ENCODE measurements at places on chromosomes 6 and 20. TPM values are rescaled to one million over a fixed set of nuclear protein-coding genes. Genes with fewer than 3 reads are reported as not detected.

DNA sequence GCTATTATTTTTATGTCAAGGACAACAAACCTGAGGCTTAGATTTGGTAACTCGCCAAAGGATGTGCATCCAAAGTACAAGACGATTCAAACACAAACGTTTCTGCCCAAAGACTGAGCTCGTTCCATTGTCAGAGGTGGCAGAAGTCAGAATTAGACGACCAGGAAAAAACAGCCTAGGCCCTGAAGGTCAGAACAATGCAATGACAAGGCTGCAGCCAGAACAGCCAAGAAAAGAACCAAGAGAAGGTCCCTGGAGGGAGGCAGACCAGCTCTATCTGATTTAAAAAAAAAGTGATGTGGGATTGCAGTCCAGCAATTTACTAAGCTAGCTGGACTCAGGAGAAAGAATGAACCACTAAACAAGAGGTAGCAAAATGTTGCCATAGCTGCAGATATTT is 54.2 kb downstream of the NCOA7 start:
- no peaks in the 10 kb centered on the region for H3K4me1 ChIP-seq
- no peak overlapping the region for H3K27ac ChIP-seq
- no peak overlapping the region for H3K4me3 ChIP-seq
- no peak for DNase-seq

- no peaks in the 10 kb centered on the region for H3K36me3 ChIP-seq
- peaks cover 15% of the 10 kb centered on the region for H3K4me1 ChIP-seq
- DNase-seq = no peak
- no peak overlapping the region for H3K4me3 ChIP-seq
- no peaks in the 10 kb centered on the region for H3K27me3 ChIP-seq
Measured at GRCh38 chr6:43395776-43396175, 26.3 kb upstream of the ZNF318 start.

- H3K36me3 ChIP-seq = no peaks in the 10 kb centered on the region
- H3K27ac ChIP-seq = no peak overlapping the region
- no peaks in the 10 kb centered on the region for H3K27me3 ChIP-seq
- no peak overlapping the region for H3K4me3 ChIP-seq
- no peak for DNase-seq
- H3K4me1 ChIP-seq = no peaks in the 10 kb centered on the region
Measured at GRCh38 chr20:21266191-21266536, 37.0 kb upstream of the XRN2 start.

- no peak overlapping the region for H3K27ac ChIP-seq
- no peaks in the 10 kb centered on the region for H3K27me3 ChIP-seq
- H3K4me3 ChIP-seq = no peak overlapping the region
- peaks cover 10% of the 10 kb centered on the region for H3K4me1 ChIP-seq
Measured at GRCh38 chr6:158017621-158018040, 36.0 kb downstream of the SYNJ2 start.

The PTK6 gene
- total RNA-seq = 0.19 TPM

- no peaks in the 10 kb centered on the region for H3K27me3 ChIP-seq
- DNase-seq = no peak
- no peaks in the 10 kb centered on the region for H3K36me3 ChIP-seq
- H3K4me3 ChIP-seq = no peak overlapping the region
- no peaks in the 10 kb centered on the region for H3K4me1 ChIP-seq
Measured at GRCh38 chr6:76166874-76167273, 94.4 kb upstream of the IMPG1 start.

The SLC2A10 gene
- not detected for total RNA-seq

DNA sequence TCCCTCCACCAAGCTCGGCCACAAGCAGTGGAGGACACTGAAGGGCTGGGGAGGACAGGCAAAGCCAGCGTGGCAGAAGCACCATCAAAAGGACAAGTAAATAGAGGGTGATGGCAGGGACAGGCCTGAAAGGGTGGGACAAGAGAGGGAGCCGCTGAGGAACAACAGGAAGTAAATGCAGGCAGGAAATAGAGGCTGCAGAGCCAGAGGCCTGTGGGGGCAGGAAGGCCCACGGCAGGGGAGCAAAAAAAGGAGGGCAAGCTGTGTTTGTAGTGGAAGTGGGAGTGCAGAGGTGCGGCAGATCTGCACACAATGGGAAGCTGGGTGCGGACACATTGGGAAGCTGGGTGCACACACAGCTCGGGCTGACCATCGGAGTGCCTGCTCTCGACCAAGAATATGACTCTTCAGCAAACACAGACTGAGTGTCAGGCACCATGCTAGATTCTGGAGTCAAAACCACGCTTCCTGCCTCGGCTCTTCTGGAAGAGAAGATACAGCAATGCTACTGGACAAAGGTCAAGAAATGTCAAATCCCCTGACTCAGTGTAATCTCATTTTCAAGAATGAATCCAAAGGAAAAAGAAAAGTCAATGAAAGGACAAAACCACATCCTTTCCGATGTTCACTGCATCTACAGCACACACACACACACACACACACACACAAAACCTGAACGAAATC is 40.4 kb upstream of the RAB22A start:
- peak; percentile 9 for DNase-seq
- no peaks in the 10 kb centered on the region for H3K27me3 ChIP-seq
- H3K36me3 ChIP-seq = peaks cover 3% of the 10 kb centered on the region
- H3K4me1 ChIP-seq = peaks cover 10% of the 10 kb centered on the region

DNA sequence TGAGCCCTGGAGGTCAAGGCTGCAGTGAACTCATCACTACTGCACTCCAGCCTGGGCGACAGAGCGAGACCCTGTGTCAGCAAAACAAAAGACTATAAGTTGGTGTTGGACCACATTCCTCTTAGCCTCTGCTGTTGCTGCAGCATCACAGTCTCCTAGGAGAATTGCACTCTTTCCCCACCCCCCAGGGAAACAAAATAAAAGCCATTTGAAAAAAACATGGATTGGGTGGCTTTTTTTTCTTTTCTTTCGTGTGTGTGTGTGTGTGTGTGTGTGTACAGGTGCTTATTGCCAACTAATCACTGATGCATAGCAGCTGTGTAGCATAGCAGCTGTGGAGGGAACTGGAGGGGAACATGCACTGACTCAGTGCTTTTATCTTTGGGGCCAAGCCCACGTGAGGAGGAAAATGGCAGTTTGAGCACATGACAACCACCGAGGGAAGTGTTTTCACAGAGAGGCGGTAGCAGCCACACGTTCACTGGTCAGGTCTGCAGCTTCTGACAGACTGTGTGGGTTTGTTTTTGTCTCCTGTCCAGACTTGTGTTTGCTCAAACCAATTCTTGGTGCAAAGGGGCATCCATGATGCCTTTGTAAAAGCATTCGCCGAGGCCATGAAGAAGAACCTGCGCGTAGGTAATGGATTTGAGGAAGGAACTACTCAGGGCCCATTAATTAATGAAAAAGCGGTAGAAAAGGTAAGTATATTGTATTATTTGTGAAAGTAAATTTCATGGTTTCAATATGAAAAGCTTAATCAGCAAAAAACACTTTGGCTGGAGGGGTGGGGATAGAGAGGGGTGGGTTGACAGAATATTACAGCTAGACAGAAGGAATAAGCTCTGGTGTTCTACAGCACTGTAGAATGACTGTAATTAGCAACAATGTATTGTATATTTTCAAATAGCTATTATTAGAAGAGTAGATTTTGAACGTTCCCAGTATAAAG is 27.7 kb downstream of the ALDH5A1 start:
- no peak overlapping the region for H3K27ac ChIP-seq
- H3K4me3 ChIP-seq = no peak overlapping the region
- H3K4me1 ChIP-seq = no peaks in the 10 kb centered on the region
- no peaks in the 10 kb centered on the region for H3K27me3 ChIP-seq
- DNase-seq = no peak

DNA sequence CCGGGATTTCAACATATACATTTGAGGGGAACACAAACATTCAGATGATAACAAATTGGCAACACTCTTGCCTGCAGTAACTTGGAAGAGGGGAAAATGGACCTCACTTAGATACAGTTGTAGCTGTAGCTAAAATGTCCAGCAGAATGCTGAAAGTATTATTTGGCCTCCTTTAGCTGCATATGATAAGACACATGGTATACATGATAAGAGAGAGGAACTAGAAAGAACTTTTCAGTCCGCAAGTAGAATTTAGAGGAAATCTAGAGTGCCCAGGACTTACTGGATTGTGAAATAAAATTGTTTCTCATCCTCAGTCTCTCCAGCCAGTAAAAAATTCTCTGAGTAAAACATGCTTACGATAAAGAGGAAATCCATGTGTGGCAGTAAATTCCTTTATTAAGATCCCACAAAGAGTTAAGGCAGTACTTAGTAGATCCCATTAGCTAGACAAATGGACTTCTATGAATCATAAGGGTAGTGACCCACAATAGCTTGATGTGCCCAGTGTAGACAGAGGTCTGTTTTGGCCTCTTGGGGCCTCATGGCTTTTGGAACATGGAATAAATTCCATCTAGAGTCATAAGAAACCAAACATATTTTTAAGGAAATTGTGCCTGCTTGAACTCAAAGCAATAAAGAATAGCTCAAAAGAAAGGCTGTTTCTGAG is 87.9 kb upstream of the RBM24 start:
- H3K27me3 ChIP-seq = peaks cover 3% of the 10 kb centered on the region
- H3K36me3 ChIP-seq = no peaks in the 10 kb centered on the region
- DNase-seq = no peak
- H3K27ac ChIP-seq = no peak overlapping the region
- no peaks in the 10 kb centered on the region for H3K4me1 ChIP-seq

GRCh38 chr20:63283397-63284082 is 9.4 kb upstream of the COL20A1 start:
- H3K4me1 ChIP-seq = peaks cover 21% of the 10 kb centered on the region
- H3K27me3 ChIP-seq = no peaks in the 10 kb centered on the region
- H3K36me3 ChIP-seq = peaks cover 53% of the 10 kb centered on the region
- no peak overlapping the region for H3K27ac ChIP-seq

GRCh38 chr20:56433880-56434255 is 21.8 kb downstream of the CASS4 start:
- peaks cover 56% of the 10 kb centered on the region for H3K4me1 ChIP-seq
- DNase-seq = no peak
- no peak overlapping the region for H3K27ac ChIP-seq
- no peaks in the 10 kb centered on the region for H3K27me3 ChIP-seq
- peaks cover 18% of the 10 kb centered on the region for H3K36me3 ChIP-seq
- no peak overlapping the region for H3K4me3 ChIP-seq

The HLA-DOB gene
- total RNA-seq = 2.9 TPM

- no peaks in the 10 kb centered on the region for H3K36me3 ChIP-seq
- H3K27me3 ChIP-seq = no peaks in the 10 kb centered on the region
- DNase-seq = no peak
- H3K27ac ChIP-seq = no peak overlapping the region
- H3K4me1 ChIP-seq = no peaks in the 10 kb centered on the region
Measured at GRCh38 chr6:124989136-124989983, 27.1 kb downstream of the RNF217 start.

The TRDN gene
- total RNA-seq = not detected

DNA sequence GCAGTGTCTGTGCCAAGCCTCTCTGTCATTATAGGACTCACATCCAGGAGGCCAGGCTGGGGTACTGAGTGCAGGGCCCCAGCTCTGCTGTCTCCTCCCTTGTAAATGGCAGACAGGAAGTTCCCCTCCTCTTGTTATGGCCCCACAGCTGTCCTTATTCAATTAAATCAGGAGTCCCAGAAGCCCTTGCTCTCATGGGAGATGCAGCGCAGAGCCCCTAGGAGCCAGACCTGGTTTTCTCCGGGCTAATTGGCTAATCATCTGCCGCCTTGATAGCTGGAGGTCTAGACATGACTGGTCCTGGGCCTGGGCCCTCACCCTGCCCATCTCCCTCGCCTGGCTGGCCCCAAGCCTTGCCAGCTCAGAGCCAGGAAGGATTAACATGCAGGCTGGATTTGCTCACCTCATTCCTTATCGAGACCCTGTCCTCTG is 172.0 kb downstream of the VEGFA start:
- no peaks in the 10 kb centered on the region for H3K27me3 ChIP-seq
- no peaks in the 10 kb centered on the region for H3K36me3 ChIP-seq
- no peak overlapping the region for H3K4me3 ChIP-seq
- no peak overlapping the region for H3K27ac ChIP-seq
- no peaks in the 10 kb centered on the region for H3K4me1 ChIP-seq

DNA sequence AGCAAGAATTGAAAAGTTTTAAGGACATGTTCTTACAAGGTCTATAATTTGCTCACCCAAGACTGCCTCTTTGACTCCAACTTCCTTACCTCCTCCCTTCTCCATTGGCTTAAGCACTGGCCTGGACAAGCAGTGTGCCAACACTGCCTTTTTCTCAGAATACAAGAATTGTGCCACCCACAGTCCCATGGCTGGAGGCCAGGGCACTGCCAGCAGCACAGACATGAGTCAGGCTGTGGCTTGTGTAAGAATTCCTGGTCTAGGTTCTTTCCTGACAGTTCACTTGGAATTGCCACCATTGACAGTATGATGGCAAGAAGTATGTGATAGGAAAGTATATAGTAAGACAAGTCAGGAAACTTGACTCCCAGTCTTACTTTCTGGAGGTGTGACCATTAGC is 202.7 kb upstream of the MARCKS start:
- no peaks in the 10 kb centered on the region for H3K4me1 ChIP-seq
- no peak for DNase-seq
- H3K36me3 ChIP-seq = no peaks in the 10 kb centered on the region
- H3K4me3 ChIP-seq = no peak overlapping the region

The HMGCLL1 gene
- total RNA-seq = not detected

DNA sequence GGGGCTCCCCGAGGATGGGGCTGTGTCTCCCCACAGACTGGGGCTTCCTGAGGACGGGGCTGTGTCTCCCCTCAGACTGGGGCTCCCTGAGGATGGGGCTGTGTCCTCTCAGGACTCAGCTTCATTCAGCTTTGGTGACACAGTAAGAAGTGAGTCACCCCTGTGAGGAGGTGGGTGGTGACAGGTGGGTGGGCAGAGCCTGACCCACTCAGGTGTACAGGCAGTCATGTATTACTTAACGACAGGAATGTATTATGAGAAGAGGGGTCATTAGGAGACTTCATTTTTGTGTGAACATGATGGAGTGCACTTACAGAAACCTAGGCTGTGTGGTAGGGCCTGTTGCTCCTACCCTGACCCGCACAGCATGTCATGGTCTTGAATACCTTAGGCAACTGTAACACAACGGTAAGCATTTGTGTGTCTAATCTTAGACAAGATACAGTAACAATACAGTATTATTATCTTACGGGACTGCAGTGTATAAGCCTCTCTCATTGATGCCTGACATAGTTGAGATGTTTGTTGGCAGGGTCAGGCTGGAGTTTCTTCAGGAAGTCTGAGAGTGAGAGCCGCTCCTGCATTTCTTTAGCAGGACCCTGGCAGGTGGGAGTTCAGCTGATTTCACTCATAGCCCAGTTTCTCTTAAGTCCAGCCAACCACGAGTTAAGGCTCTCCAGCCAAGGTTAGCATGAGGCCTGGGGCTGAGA is 10.9 kb upstream of the PGC start:
- no peak overlapping the region for H3K27ac ChIP-seq
- H3K4me3 ChIP-seq = no peak overlapping the region
- no peaks in the 10 kb centered on the region for H3K36me3 ChIP-seq
- no peaks in the 10 kb centered on the region for H3K27me3 ChIP-seq
- H3K4me1 ChIP-seq = no peaks in the 10 kb centered on the region
- DNase-seq = no peak

Data from CD4-positive, alpha-beta T cell (primary cell).